ENCODE measurements at places on chromosomes 1 and 21.

DNA sequence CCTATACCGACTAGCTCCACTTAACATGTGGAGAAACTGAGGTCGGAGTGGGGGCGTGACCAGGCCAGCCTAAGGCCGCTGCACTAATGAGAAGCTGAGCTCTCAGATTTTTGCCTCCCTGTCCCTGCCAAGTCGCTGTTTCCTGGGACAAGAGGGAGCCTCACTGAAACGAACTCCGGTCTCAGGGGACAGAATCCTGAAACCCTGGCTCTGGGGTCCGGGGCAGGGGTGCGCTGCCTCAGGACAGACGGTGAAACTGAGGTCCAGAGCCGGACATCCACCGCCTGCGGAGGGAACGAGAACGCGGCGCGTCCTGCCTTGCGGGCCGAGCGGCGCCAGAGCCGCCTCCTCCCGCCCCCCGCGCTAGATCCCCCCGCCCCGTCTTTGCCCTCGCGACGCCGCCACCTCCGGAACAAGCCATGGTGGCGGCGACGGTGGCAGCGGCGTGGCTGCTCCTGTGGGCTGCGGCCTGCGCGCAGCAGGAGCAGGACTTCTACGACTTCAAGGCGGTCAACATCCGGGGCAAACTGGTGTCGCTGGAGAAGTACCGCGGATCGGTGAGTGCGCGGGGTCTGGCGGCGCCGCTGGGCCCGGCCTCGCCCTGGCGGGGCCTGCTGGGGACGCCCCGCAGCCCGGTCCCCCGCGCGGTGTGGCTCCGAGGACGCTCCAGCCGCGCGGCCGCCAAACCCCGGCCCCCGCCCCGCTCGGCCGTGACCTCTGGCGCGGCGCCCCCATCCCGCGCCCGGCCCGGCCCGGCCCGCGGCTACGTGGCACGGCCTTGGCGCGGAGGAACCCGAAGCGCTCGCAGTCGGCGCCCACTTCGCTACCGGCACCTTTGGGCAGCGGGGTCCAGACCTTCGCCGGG, at the start of gene GPX7:
GPX7 (plus strand) TSS at position 381 of the 865 bp plus-strand sequence; CDS start at position 420, 39 bp downstream.
- no peak for DNase-seq

GRCh38 chr1:220880362-220880670, 1.1 kb downstream of the HLX start:
- no peak for DNase-seq

- no peak for DNase-seq
Observed at GRCh38 chr1:96130432-96130831, 591.2 kb upstream of the PTBP2 start.

DNA sequence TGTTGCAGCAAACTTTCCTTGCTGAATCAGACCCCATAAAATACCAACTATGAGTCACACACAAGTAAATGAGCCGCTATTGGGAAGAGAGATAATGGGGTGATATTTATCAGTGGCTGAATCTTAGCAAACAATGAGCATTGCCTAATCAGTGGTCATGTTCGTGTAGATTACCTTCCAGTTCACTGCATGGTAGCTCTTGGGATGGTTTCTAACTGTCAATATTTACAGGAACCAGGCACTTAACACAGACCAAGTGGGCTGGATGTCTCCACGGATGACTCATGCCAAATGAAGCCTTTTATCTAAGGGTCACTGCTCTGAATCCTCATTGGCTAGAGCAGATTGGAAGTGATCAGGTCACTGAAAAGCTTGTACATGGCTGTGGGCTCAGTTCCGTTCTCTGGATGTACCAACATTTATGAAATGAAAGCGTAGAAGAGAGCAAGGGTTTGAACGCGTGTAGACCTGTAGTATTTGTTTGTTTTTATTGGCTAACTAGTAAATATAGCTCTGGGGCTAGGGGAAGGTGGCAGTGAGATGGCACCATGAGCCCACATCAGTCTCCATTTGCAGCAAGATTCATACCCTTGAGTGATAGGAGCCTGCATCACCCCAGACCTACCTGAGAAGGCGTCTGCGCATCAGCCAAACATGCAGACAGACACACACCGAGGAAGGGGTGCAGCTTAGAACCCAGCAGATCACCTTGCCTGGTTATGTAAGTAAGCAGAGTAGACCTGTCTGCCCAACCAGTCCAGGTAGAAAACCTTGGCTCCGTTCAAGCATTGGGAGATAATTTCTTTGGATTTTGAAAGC, 153.3 kb downstream of the TOMM20 start:
- no peak for DNase-seq

DNA sequence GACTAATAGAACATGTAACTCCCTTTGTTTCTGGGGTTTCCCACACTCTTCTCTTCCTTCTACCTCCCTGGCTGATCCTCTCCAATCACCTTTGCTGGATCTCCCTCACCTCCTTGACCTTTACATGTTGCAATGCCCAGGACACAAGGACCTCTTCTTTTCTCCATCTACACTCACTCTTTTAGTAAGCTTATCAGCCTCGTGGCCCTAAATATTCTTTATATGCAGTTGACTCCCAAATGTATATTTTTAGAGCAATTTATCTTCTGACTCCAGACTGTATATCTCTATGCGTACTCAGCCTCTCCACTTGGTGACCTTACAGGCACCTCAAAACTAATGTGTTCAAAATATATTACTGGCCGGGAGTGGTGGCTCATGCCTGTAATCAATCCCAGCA, 18.4 kb upstream of the CLSPN start:
- DNase-seq = no peak

DNA sequence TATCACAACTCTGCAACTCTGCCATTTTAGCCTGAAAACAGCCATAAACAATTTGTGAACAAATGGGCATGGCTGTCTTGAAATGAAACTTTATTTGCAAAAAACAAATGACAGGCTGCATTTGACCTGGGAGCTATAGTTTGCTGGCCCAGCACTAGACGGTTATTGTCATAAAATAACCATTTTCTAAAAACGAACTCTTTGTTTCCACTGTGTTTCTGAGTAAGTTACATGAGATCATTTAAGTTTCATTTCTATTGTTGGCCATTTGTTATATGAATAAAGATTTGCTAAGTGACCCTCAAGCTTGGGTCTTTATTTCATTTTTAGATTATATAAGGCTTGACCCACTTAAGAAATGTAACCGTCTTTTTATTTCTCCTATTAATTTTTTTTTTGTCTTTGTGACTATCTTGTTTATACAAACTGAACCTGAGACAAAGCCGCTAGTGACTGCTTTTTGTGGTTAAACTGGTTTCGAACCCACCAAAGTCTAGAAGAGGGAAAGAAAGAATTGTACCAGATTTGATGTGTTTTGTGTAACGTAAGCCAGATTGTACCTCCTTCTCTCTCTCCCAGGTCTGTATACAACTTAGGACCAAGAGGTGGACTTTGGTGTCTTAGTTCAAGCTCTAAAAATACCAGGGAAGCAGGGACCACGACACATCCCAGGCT, 12.9 kb upstream of the KCNJ15 start:
- no peak for DNase-seq

DNA sequence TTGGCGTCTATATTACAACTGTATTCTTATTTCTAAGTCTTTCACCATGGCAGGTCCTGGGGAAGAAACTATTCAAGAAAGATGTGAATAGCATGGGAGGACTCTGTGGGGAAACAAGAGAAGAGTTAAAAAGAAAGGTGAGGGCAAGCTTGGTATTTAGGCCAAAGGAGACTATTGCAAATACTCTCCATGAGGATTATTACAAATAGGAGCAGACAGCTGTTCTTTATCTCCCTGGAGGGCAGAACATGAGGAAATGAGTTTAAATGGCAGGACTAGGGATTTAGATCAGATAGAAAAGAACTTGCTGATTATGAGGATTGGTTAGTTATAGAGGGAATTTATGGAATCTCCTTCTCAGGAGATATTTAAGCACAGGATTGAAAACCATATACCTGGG, 186.8 kb downstream of the CDC7 start:
- DNase-seq = no peak
